ENCODE measurements at places on chromosomes 1 and 21.
A peak's percentile ranks its signal among the peaks of the same experiment; 100 is the strongest.

DNA sequence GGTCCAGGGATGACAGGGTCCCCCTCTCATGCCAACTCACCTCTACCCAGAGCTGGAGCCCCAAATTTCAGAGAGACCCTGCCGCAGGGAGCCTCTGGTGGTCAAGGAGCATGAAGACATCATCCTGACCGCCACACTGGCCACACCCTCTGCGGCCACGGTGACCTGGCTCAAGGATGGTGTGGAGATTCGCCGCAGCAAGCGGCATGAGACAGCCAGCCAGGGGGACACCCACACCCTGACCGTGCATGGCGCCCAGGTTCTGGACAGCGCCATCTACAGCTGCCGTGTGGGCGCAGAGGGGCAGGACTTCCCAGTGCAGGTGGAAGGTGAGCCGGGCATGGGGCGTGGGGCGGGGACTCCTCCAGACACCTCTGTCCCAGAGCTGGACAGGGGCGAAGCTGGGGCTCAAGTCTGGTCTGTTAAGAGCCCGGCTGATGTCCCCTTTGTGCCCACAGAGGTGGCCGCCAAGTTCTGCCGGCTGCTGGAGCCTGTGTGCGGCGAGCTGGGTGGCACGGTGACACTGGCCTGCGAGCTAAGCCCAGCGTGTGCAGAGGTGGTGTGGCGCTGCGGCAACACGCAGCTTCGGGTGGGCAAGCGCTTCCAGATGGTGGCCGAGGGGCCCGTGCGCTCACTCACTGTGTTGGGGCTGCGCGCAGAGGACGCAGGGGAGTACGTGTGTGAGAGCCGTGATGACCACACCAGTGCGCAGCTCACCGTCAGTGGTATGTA lies 66.0 kb downstream of the OBSCN start:
- H3K4me1 ChIP-seq: peaks cover 3% of the 10 kb centered on the region
- no peak overlapping the region for H3K4me3 ChIP-seq
- no peaks in the 10 kb centered on the region for H3K27me3 ChIP-seq
- no peak for DNase-seq

DNA sequence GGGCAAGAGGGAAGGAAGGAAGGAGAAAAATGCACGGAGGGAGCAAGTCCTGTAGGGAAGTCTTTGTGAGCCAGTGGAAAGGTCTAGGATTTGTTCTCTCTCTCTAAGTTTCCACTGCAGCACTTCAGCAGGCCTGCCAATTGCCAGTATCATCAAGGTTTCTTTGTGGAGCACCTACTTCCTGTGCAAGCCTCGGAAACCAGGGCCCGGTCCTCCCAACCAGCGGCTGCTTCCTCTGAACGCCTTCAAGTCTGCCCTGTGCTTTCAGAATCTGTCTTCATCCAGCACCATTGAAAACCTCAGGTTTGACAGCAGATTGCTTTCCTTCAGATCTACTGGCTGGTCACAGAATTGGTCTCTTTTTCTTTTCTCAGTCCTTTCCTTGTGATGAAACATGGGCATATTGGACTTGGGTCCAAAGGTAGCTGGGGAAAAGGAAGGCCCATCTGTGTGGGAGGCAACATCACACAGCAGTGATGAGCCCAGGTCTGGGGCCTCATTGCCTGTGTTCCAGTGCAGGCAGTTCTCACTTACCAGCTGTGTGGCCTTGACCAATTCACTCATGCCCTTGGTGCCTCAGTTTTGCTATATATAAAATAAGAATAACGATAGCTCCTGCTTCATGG lies 144.5 kb downstream of the SEC16B start:
- no peaks in the 10 kb centered on the region for H3K36me3 ChIP-seq
- H3K4me3 ChIP-seq: no peak overlapping the region
- no peaks in the 10 kb centered on the region for H3K27me3 ChIP-seq
- DNase-seq: no peak
- H3K27ac ChIP-seq: no peak overlapping the region

GRCh38 chr1:64572222-64572900 lies 102.4 kb downstream of the CACHD1 start:
- no peak for DNase-seq
- no peaks in the 10 kb centered on the region for H3K4me1 ChIP-seq
- no peak overlapping the region for H3K4me3 ChIP-seq
- no peak overlapping the region for H3K27ac ChIP-seq
- no peaks in the 10 kb centered on the region for H3K27me3 ChIP-seq

GRCh38 chr1:13550663-13551062 lies 33.0 kb upstream of the PDPN start:
- H3K27ac ChIP-seq: no peak overlapping the region
- H3K4me3 ChIP-seq: no peak overlapping the region
- no peaks in the 10 kb centered on the region for H3K4me1 ChIP-seq
- no peaks in the 10 kb centered on the region for H3K27me3 ChIP-seq

- H3K36me3 ChIP-seq: no peaks in the 10 kb centered on the region
- H3K4me3 ChIP-seq: peak overlapping the region; percentile 60
- no peak overlapping the region for H3K27ac ChIP-seq
- DNase-seq: no peak
- H3K27me3 ChIP-seq: no peaks in the 10 kb centered on the region
These were observed 7.0 kb downstream of the LRRC71 start for GRCh38 chr1:156927215-156928042.
